B cell (primary cell): ENCODE measurements at places on chromosomes 1 and 21. TPM values are rescaled to one million over a fixed set of nuclear protein-coding genes. Genes with fewer than 3 reads are reported as not detected.

Gene CD84
- total RNA-seq = 58.5 and 63.9 TPM in 2 replicates

GRCh38 chr1:247297263-247298123 is 34.2 kb downstream of the ZNF496 start:
- H3K4me3 ChIP-seq = no peak overlapping the region
- H3K36me3 ChIP-seq = no peaks in the 10 kb centered on the region
- no peaks in the 10 kb centered on the region for H3K27me3 ChIP-seq
- no peak for DNase-seq

Gene RORC
- 0.12 TPM in 1 of 2 replicates, not detected in the other for total RNA-seq

DNA sequence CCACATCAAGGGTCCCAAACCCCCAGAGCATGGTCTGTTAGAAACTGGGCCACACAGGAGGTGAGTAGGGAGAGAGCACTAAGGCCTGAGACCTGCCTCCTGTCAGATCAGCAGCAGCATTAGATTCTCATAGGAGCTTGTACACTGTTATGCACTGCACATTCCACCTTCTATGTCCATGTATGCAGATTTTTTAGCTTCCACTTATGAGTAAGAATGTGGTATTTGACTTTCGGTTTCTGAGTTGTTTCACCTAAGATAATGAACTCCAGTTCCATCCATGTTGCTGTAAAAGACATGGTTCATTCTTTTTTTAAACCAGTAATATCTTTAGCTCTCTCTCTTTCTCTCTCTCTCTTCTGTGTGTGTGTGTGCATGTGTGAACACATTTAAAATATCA is 663 bp upstream of the GBP6 start:
- H3K27ac ChIP-seq = no peak overlapping the region
- DNase-seq = no peak
- H3K4me3 ChIP-seq = no peak overlapping the region
- H3K4me1 ChIP-seq = no peaks in the 10 kb centered on the region

Gene CBS
- total RNA-seq = 0.44 and 2.0 TPM in 2 replicates

DNA sequence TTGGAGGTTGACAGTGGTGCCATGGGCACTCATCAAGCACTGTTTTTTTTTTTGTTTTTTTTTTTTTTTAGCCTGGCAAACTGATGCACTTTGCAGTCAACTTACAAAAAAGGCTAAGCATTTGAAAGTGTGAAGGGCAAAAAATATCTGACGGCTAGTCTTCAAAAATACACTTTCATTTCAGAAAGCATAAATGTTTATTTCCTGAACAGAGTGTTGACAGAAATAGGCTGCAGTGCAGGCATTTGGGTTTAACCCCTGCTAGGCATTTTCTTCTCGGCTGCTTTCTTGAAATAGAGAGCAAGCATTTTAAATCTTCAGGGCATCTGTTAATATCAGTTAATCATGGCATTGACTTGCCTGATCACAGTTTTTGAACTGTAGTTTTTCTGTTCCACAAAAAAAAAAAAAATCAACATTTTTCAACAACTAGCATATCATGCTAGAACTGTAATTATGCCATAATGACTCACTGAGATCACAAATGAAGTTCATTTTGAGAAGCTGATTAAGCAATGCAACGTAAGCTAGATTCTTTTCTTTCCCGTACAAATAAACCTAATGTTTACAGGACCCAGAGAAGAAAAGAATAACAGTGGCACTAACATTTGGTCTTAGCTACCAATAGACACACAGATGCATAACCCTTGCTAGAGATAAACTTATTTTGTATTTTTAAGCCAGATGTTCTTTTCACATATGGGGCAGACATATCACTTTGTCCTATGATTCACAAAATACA is 100.4 kb upstream of the USH2A start:
- H3K27ac ChIP-seq = no peak overlapping the region
- H3K27me3 ChIP-seq = no peaks in the 10 kb centered on the region
- H3K4me1 ChIP-seq = peaks cover 56% of the 10 kb centered on the region
- H3K36me3 ChIP-seq = no peaks in the 10 kb centered on the region
- DNase-seq = no peak

DNA sequence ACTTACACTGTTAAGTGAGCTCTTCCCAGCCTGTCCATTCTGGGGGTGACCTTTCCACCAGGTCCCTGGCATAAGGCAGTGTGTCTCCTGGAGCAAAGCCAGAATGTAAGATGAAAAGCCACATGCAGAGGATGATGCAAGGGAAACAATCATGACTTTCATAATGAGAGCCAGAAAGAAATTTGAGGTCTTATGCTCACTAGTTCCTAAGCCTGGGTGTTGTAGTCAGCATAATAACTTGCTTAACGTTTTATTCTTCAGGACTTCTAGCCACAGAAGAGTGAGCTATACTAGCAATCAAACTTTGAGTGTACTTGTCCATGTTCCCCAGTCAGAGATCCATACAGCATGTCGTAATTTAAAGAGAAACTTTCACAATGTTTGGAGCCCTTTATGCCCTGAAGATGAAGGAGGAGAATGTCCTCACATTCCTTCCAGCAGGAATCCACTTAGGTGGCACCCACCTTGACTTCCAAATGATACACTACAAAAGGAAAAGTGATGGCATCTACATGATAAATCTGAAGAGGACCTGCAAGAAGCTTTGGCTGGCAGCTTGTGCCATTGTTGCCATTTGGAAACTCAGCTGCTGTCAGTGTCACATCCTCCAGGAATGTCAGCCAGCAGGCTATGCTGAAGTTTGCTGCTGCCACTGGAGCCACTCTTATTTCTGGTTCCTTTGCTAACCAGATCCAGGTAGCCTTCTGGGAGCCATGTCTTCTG is 60.5 kb upstream of the FOXD3 start:
- DNase-seq = no peak
- no peaks in the 10 kb centered on the region for H3K27me3 ChIP-seq
- no peaks in the 10 kb centered on the region for H3K36me3 ChIP-seq
